NCI-H1105 treated with DMSO at 0.1 percent for 48 hours (cell line): ENCODE measurements at places on chromosomes 13 and 19.
A peak's percentile ranks its signal among the peaks of the same experiment; 100 is the strongest.

DNA sequence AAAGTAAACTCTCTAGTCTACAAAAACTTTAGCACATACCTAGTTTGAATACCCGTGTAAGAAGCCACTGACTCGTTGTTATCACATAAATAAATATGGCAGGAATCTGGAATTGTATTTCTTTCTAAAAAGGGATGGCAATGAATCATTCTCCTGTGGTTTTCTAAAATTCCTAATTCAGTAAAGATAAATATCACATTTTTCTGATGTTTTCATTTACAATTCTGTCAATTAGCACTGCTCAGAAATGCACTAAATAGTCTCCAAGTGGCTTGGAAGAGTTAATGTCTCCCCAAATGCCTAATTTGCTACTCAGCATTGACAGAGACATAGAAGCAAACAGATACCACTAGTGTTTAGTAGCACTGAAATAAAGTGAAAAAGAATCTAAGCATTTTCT lies 547.7 kb upstream of the SLITRK1 start:
- no peak for DNase-seq

DNA sequence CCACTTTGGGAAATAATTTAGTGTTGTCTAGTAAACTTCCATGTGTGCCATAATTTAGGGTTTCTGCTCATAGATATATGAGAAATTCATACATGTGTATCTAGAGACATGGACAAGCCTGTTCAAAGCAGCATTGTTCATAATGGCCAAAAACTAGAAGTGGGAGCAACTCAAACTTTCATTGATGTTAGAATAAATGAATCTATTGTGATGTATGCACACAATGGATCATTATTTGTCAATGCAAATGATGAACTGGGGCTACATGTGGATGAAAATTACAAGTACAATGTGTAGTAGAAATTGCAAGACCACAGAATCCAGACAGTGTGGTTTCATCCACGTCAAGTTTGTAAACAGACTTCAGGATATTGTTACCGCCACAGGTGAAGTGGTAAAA lies 284.7 kb downstream of the SLC7A1 start:
- DNase-seq: no peak

DNA sequence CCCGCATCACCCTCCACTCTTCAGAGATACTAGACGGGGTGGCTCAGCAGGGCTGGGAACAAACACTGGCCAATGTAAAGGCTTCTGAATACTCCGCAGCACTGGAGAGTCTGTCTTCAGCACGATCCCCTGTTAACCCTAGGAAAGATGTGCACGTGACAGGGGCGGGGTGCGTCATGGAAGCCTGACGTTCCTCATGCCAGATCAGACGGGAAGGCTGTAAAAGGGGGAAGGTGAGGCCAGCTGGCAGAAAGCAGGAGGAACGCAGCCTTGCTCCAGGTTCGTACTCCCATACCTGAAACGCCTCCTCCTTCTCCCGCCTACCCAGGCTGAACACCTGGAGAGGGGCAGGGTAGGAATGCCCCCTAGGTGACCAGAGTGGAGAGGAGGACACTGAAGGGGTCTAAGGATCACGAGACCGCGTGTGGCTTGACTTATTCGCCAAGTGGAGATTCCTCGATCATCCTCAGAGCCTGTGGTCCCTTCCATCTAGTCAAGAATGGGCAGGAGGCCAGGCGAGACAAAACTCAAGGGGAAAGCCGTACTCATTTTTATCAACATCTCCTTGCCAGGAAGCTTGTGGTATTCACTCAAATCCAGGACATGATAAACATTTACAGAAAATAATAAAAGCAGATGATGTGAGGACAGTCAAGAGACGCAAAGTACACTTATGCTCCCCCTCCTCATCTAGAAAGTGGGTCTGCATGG lies 18.2 kb upstream of the FFAR2 start:
- no peak for DNase-seq

DNA sequence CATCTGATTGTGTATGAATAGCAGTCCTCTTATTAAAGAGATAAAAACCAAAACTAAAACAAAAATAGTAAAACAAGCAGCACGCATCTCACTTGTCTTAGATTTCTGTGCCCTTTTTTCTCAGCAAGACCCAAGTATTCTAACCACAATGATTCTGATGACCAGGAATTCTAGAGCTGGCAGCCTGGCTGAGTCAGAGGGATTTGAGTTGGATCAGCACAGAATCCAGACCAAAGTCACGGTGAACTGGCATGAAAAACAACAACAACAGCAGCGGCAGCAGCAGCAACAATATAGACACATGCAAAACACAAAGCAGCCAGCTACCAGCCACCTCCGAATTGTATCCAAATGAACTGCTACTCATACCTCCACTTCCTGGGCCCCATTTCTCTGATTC lies 360.5 kb downstream of the KCNRG start:
- DNase-seq: no peak

- DNase-seq: no peak
These were observed 28.3 kb downstream of the KLF12 start for GRCh38 chr13:74105871-74106270.

DNA sequence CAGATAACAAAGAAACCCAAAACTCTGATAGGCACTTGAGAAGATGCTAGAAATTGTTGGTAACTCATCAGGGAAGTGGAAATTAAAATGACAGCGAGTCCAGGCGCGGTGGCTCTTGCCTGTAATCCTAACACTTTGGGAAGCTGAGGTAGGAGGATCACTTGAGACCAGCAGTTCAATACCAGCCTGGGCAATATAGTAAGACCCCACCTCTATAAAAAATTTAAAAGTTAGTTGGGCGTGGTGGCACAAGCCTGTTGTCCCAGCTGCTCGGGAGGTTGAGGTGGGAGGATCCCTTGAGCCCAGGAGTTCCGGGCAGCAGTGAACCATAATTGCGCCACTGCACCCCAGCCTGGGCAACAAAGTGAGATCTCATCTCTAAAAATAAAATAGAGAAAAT lies 2.6 kb upstream of the RYR1 start:
- no peak for DNase-seq

DNA sequence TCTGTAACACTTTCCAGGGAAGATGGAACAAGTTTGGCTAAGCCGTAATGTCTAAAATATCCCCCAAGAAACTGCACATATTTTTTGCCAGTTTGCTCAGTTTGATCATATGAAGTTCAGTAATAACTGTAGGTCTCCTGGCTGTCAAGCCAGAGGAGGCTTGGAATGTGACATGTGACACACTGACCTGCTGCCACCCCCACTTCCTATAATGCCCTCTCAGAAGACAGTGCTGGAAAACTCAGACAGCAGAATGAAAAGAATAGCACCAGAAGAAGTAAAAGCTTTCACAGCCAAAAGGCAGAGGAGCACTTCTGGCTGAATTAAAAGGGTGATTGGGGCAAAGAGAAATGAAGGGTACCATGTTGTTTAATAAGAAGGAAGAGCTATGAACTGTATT lies 67.4 kb upstream of the UBAC2 start:
- no peak for DNase-seq

DNA sequence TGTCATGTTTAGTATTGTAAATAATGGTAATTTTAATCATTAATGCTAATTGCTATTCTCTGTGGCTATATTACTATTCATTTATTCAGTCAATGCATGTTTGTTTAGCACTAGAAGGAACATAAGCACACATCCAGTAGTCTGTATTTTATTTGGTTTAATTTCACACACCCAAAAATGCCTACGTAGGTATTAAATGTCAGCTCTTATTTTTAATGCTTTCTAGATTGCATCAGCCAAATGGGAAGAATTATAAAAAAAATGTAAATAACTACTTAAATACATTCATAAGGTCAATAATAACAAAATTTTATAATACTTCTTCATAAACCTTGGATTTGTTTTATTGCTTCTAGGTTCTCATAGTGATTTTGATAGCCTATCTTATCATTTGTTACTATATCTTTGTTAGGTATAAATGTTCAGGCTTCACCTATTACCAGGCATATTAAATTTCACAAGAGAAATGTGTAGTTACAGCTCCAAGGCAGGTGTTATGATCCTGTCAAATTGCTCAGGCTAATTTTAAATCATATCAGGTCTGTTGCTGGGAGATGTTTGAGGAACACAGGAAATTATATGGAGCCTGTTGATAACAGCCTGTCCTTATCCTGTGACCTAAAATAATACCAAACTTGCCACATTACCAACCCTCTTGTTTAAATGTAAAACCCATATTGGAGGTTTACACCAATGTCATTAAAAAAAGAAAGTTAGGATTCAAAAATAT lies 34.4 kb downstream of the ITGBL1 start:
- peak; percentile 73 for DNase-seq

- DNase-seq: no peak
These were observed 99.9 kb upstream of the FAM216B start for GRCh38 chr13:42681326-42682100.

DNA sequence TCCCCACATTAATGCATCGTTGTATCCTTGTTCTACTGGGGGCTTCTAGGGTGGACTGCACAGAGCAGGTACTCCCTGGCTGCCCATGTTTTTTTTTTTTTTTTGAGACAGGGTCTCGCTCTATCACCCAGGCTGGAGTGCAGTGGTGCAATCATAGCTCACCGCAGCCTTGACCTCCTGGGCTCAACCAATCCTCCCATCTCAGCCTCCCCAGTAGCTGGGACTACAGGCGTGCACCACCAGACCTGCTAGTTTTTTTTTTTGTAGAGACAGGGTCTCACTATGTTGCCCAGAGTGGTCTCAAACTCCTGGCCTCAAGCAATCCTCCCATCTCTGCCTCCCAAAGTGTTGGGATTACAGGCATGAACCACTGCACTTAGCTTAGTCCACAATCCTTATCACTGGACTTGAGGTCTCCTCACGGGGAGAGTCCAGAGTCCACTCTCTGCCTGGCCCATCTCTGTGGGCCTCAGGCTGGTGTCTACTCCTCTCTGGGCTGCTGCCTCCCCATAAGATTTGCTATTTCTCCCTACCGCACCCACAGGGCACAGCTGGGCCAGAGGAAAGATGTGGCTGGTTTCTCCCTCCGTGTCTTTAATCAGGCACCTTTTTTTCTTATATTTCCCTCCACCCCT lies 50.4 kb upstream of the CYP4F8 start:
- DNase-seq: no peak

DNA sequence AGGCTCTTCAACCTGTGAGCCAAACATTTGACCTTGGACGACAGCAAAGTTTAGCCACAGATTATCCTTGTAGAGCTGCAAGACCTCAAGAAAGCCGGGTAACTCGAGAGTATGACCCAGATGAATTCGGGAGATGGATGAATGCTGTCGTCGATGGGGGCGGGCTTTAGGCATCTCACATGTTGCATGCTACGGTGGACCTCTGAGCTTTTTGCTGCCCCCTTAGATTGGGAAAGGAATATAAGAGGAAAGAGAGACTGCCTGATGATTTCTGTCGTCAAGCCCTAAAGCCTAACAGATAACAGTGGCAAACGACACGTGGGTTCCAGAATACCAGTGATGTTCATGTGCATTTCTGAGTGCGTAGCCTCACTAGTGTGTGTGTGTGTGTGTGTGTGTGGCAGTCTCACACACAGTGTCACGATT lies 730 bp upstream of the ABCC4 start:
- DNase-seq: peak; percentile 35

DNA sequence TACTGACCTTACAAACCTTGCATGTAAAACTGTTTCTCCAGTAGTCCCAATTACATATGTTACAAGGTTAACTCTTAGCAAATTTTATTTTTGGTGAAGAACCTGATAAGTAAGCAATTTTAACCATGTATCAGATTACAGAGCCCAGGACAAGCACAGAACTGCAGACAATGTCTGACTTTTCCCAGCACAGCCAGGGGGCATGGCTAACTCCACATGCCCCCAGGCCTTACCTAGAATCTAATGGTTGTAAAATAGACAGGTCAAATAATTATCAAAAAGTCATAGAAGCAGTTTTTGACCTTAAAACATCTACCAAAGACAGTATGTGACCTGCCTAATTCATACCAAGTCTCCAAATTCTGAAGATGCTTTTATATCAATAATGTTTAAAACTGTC lies 364.1 kb downstream of the FOXO1 start:
- no peak for DNase-seq
